HAP-1 (cell line): ENCODE measurements at places on chromosomes 2 and 18.

- DNase-seq = no peak
Measured at GRCh38 chr2:231764760-231765159, 16.3 kb downstream of the PDE6D start.

GRCh38 chr2:192150166-192150565 lies 44.6 kb downstream of the TMEFF2 start:
- no peak for DNase-seq

- DNase-seq = no peak
Measured at GRCh38 chr2:168345601-168346000, 98.2 kb upstream of the STK39 start.

DNA sequence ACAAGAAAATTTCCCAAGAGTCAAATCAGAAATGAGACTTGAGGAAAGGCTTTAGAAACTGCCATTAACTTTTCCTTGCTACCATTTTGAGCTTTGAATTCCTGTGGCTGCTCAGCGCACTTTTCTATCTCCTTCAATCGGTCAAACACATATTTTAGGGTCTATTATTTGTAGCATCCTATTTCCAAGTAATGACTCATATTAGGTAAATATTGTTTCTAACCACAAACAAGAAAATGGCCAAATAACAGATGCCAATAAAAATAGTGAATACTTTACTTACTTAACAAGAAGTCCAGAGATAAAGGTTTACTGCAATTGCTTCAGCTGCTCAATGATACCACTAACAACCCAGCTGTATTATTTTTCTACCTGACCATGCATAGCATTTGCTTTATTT lies 29.7 kb upstream of the CCDC178 start:
- DNase-seq = no peak

- DNase-seq = no peak
Measured at GRCh38 chr18:70194227-70194890, 11.1 kb downstream of the RTTN start.

DNA sequence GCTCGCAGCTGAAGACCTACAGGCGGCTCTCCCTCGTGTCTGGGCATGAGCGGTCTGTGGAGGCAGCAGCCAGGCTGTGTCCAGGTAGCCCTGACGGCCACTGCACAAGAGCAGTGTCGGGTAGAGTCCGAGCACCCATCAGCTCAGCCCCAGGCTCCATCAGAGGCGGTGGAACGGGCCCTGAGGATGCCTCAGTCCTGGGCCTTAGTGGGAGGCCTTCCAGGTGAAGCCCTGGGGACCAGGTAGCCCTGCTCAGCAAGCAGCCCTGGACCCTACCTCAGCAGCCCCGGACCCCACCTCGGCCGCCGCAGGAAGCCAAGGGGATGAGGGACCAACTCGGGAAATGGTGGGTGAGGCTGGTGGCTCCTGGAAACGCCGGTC lies 21.3 kb upstream of the KLF11 start:
- no peak for DNase-seq
